ENCODE measurements at places on chromosomes 1 and 21.

- no peak for DNase-seq
Observed at GRCh38 chr1:177794376-177794991, 175.4 kb downstream of the SEC16B start.

DNA sequence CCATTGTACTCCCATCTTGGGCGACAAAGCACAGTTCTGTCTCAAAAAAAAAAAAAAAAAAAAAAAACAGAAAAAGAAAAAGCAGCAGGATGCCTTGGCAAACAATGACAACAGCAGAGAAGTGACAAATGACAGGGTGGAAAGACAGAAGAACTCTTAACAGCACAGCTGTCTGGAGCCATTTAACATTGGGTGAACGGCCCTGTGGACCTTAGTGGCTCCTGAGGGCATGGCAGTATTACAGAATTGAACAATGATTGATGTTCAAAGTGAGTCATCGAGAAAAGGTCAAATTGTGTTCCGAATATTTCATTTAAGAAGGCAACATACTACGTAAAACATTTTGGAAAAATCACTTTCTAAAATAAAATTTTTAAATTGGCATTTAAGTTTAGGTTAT, 30.0 kb downstream of the DNASE2B start:
- DNase-seq: no peak

GRCh38 chr1:234214129-234214910, 158.9 kb upstream of the COA6 start:
- DNase-seq: no peak

DNA sequence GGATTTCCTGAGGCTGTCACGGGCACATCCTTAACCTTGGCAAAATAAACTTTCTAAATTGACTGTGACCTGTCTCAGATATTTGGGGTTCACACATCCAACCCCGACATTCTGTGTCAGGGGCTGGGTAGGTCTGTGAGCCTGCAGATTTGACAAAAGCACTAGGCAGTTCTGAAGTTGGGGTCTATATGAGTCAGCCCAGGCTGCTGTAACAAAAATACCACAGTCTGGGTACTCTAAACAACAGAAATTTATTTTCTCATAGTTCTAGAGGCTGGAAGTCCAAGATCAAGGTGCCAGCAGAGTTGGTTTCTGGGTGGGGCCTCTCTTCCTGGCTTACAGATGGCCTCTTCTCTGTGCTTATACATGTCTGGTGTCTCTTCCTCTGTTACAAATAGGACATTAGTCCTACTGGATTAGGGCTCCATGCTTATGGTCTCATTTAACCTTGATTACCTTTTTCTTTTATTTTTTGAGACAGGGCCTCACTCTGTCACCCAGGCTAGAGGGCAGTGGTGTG, 3.0 kb upstream of the CPLANE2 start:
- DNase-seq: no peak
